Pancreas (tissue), 10 donors: ENCODE measurements at places on chromosomes 13 and 19. TPM values are rescaled to one million over a fixed set of nuclear protein-coding genes. Genes with fewer than 3 reads are reported as not detected.
A peak's percentile ranks its signal among the peaks of the same experiment; 100 is the strongest.

Gene C13orf42
- not detected for polyA plus RNA-seq

Gene ZNF230
- 1.9 TPM for polyA plus RNA-seq

Gene C19orf18
- polyA plus RNA-seq: 7.9 TPM

Gene AP2S1
- 46.4 TPM for polyA plus RNA-seq

Gene STOML3
- not detected for polyA plus RNA-seq

Gene RETN
- 2.2 TPM for polyA plus RNA-seq

Gene SLC1A6
- 0.23 TPM for polyA plus RNA-seq

Gene FUT1
- polyA plus RNA-seq: 7.7 TPM

Gene CBLC
- polyA plus RNA-seq: 29.7 TPM

Gene HS6ST3
- polyA plus RNA-seq: 3.4 TPM

Gene NLRP4
- not detected for polyA plus RNA-seq

Gene PLIN5
- polyA plus RNA-seq: 193 TPM

Gene HPN
- 208 TPM for polyA plus RNA-seq

Gene UHRF1
- polyA plus RNA-seq: 0.45 TPM

Gene CNN1
- polyA plus RNA-seq: 38.8 TPM

Gene TBC1D4
- polyA plus RNA-seq: 9.4 TPM

DNA sequence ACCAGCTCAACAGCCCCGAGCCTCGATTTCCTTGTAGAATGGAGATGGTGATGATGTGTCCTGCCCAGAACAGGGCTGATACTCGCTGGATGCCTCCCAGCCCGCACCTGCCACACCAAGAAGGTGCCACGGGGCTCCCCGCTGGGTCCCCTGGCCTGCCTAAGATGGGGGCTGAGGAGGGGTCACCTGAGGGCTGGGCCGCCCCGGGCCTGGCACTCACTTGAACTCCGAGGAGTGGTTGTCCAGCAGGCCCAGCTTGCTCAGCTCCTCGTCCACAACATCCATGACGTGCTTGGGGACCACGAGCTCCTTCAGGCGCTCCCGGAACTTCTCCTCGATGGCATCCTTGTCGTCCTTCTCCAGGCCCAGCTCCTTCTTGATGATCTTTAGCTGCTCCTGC is 14.4 kb downstream of the LONP1 start:
- H3K27ac ChIP-seq: no peak overlapping the region
- H3K36me3 ChIP-seq: peaks cover 52% of the 10 kb centered on the region
- H3K4me1 ChIP-seq: no peaks in the 10 kb centered on the region
- peak; percentile 77 for DNase-seq
- no peak overlapping the region for H3K4me3 ChIP-seq

DNA sequence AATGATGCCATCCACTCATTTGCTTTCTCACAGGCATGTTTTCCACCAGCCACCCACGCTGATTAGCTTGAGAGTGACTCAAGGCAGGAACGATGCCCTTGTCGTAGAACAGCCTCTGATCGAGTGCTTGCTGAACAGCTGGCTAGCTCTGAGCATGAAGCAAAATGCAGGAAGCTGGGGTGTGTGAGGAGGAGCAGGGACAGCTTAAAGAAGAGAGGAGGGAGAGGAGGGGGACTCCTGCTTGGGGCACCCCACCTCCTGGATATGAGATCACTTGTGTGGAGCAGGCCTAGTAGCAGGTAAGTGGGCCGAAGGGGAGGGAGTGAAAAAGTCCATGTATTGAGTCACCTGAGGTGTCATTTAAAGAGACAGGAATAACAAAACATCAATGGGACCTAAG is 48.8 kb downstream of the IRS2 start:
- DNase-seq: no peak
- H3K27ac ChIP-seq: no peak overlapping the region
- H3K27me3 ChIP-seq: no peaks in the 10 kb centered on the region
- H3K4me3 ChIP-seq: no peak overlapping the region
- H3K36me3 ChIP-seq: no peaks in the 10 kb centered on the region

- H3K4me1 ChIP-seq: no peaks in the 10 kb centered on the region
- no peak overlapping the region for H3K27ac ChIP-seq
- H3K36me3 ChIP-seq: no peaks in the 10 kb centered on the region
- no peaks in the 10 kb centered on the region for H3K27me3 ChIP-seq
Observed at GRCh38 chr19:50668416-50668815, 19.2 kb downstream of the C19orf81 start.

DNA sequence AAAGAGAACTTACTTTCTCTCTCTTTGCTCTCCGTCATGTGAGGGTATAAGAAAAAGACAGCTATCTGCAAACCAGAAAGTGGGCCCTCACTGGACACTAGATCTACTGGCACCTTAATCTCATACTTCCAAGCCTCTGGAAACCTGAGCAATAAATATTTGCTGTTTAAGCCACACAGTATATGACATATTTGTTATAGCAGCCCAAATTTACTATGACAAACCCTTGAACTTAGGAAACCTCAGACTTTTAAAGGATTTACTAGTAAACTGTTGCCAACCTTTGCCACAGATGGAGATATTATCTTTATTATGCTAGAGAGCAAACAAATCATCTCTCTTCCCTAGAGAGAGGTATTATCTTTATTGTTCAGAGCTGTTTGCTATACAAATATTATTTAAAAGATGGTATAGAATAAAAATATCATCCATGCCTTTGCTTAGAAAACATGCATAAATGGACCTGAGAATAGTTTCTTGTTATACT is 1446.1 kb downstream of the SLITRK1 start:
- H3K36me3 ChIP-seq: no peaks in the 10 kb centered on the region

GRCh38 chr13:46633416-46633815 is 80.4 kb downstream of the LRCH1 start:
- no peaks in the 10 kb centered on the region for H3K36me3 ChIP-seq
- no peak overlapping the region for H3K27ac ChIP-seq
- H3K27me3 ChIP-seq: no peaks in the 10 kb centered on the region
- H3K4me1 ChIP-seq: no peaks in the 10 kb centered on the region
- H3K4me3 ChIP-seq: no peak overlapping the region

DNA sequence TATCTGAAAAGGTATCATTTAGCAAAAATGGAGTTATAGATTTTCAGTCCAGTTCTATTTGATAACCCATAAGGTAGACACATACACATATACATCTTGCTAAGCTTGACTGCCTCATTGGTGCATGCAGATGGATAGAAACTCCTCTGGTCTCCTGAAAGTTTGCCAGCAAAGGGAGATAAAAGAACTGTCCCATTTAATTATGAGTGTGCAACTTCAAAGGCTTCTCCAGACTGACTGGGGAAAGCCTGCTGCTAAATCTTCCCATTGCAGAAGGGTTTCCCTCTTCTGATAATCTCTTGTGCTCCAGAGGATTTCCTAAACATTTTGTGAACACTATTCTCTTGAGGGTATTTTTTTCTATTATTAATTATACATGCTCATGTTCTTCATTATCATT is 131.9 kb downstream of the ITGBL1 start:
- H3K4me3 ChIP-seq: no peak overlapping the region
- H3K36me3 ChIP-seq: no peaks in the 10 kb centered on the region
- H3K27me3 ChIP-seq: no peaks in the 10 kb centered on the region
- H3K27ac ChIP-seq: no peak overlapping the region
- DNase-seq: no peak
- no peaks in the 10 kb centered on the region for H3K4me1 ChIP-seq

- H3K4me1 ChIP-seq: peaks cover 2% of the 10 kb centered on the region
- H3K27ac ChIP-seq: no peak overlapping the region
- no peak for DNase-seq
- no peaks in the 10 kb centered on the region for H3K36me3 ChIP-seq
- no peaks in the 10 kb centered on the region for H3K27me3 ChIP-seq
Observed at GRCh38 chr13:46149272-46150133, 32.5 kb downstream of the LCP1 start.

GRCh38 chr13:66855131-66855530 is 375.0 kb downstream of the PCDH9 start:
- no peaks in the 10 kb centered on the region for H3K4me1 ChIP-seq
- DNase-seq: no peak
- H3K36me3 ChIP-seq: no peaks in the 10 kb centered on the region
- H3K27ac ChIP-seq: no peak overlapping the region
- no peak overlapping the region for H3K4me3 ChIP-seq

DNA sequence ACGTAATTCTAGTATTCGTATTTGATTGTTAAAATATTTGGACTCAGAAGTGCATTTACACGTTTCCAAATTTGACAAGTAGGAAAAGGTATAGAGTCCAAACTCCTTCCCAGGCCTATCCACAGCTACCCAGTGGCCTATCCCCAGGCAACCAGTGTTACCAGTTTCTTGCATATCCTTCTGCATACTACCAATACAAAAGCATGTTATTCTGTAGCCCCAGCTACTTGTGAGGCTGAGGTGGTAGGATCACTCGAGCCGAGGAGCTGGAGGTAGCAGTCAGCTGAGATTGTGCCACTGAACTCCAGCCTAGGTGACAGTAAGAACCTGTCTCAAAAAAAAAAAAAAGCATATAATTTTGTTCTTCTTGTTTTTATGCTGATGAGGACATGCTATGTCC is 67.1 kb downstream of the LRCH1 start:
- no peaks in the 10 kb centered on the region for H3K36me3 ChIP-seq
- H3K4me1 ChIP-seq: peaks cover 33% of the 10 kb centered on the region
- no peak for DNase-seq
- no peak overlapping the region for H3K4me3 ChIP-seq
- no peaks in the 10 kb centered on the region for H3K27me3 ChIP-seq

- H3K27me3 ChIP-seq: no peaks in the 10 kb centered on the region
- H3K27ac ChIP-seq: no peak overlapping the region
- no peaks in the 10 kb centered on the region for H3K4me1 ChIP-seq
- no peak for DNase-seq
- no peak overlapping the region for H3K4me3 ChIP-seq
Observed at GRCh38 chr19:47176071-47176626, 45.5 kb downstream of the SAE1 start.

DNA sequence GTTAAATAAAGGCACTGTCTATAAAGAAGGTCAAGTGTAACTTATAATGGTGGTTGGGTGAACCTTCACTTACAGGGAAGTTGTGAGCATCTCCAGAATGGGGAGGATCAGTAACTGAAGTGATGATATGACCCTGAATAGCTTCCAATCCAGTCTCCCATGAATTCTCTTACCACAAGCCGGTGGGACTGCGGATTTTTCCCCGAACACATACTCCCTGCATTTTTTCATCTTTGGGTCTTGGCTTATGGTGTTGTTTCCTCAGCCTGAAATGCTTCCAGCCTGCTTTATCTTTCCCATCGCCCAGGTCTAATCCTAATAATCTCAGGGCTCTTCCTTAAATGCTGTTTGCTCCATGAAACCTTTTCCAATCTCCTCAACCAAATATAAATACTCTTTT is 2.0 kb upstream of the CSNK1A1L start:
- H3K27ac ChIP-seq: no peak overlapping the region
- no peaks in the 10 kb centered on the region for H3K4me1 ChIP-seq
- no peak for DNase-seq
- H3K36me3 ChIP-seq: no peaks in the 10 kb centered on the region

- no peak overlapping the region for H3K4me3 ChIP-seq
- H3K27me3 ChIP-seq: no peaks in the 10 kb centered on the region
- no peaks in the 10 kb centered on the region for H3K4me1 ChIP-seq
- no peak overlapping the region for H3K27ac ChIP-seq
- no peaks in the 10 kb centered on the region for H3K36me3 ChIP-seq
Observed at GRCh38 chr13:54733639-54734038, 1705.0 kb downstream of the OLFM4 start.

GRCh38 chr19:46404753-46405468 is 8.5 kb downstream of the CCDC8 start:
- H3K4me3 ChIP-seq: peak overlapping the region; percentile 47
- peak overlapping the region; percentile 95 for H3K27ac ChIP-seq
- no peak for DNase-seq
- H3K36me3 ChIP-seq: no peaks in the 10 kb centered on the region
- H3K4me1 ChIP-seq: peaks cover 8% of the 10 kb centered on the region

DNA sequence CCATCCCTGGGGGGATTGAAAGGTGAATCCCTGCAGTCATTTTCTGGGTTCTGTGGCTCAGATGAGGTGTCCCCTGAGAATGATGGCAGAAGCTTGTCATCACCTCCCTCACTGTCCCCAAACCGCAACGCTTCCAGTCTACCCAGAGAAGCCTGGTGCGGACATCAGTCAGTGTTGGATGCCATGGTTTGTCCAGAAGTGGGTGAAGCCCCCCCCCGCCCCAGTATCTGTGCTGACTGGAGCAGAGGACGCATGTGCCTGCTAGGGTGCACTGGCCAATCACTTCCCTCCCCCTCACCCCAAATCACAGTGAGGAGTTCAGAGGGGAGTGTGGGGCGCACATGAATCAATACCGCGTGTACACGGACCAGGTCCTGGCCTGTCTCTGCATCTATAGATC is 150.5 kb downstream of the TEX29 start:
- no peaks in the 10 kb centered on the region for H3K36me3 ChIP-seq
- no peaks in the 10 kb centered on the region for H3K4me1 ChIP-seq
- no peak overlapping the region for H3K27ac ChIP-seq
- no peak overlapping the region for H3K4me3 ChIP-seq

DNA sequence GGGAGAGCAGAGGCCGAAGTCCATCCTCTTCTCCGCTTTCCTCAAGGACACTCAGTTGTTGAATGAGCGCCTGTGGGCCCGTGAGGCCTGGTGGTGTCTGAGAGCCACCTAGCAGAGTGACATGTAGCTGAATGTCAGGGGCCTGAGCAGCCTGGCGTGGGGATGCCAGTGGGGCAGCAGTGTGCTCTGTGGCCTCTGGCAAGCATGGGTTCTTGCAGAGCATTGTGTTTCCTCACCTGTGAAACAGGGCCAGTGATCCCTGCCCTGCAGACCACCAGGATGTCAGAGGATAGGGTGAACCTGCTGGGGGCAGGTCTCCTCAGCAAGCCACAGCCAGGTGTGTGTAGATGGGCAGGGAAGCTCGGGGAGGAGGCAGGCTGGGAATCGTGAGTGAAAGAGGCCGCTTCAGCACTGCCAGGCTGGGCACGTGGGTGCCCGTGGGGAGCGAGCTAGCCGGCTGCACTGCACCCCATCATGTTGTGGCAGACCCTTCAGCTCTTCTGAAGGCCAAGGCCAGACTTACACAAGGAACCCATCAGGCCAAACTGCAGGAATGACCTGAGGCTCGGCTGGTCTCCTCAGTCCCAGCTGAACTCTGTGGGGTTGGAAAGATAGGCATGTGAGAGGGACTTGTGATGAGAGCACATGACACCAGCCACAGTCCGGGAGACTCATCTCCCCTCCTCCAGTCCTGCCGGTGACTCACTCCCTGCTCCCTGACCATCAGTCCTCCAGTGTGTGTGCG is 5.0 kb downstream of the PPP1R37 start:
- DNase-seq: no peak
- no peaks in the 10 kb centered on the region for H3K27me3 ChIP-seq
- H3K4me3 ChIP-seq: no peak overlapping the region
- no peaks in the 10 kb centered on the region for H3K36me3 ChIP-seq
- H3K27ac ChIP-seq: no peak overlapping the region
- H3K4me1 ChIP-seq: peaks cover 37% of the 10 kb centered on the region

DNA sequence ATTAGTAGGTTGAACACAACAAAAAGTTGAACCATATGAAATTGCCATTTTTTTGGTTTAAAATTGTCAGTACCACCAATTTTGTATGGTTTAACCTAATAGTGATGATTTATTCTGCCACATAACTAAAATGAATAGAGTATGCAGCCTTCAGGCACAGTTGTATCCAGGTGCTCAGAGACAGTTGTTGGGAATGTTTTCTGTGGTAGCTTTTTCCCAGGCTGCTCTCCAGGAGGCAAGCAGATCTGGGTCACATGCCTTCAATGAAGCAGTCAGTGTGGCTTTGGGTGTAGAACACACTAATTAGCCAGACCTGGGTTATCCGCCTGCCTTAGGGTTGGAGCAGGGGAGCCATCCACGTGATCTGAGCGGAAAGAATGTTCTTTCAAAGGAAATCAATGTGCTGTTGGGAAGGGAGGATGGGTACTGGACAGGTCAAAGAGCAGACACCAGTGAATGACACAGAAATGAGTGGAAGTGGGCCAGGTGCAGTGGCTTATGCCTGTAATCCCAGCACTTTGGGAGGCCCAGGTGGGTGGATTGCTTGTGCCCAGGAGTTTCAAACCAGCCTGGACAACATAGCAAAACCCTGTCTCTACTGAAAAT is 28.6 kb downstream of the MARK4 start:
- no peak for DNase-seq
- no peaks in the 10 kb centered on the region for H3K36me3 ChIP-seq
- H3K27ac ChIP-seq: no peak overlapping the region
- H3K4me1 ChIP-seq: no peaks in the 10 kb centered on the region
- H3K27me3 ChIP-seq: no peaks in the 10 kb centered on the region
